ENCODE measurements at places on chromosomes 2 and 18.

- no peaks in the 10 kb centered on the region for H3K27me3 ChIP-seq
- DNase-seq: no peak
- H3K27ac ChIP-seq: no peak overlapping the region
- no peaks in the 10 kb centered on the region for H3K4me1 ChIP-seq
- H3K36me3 ChIP-seq: no peaks in the 10 kb centered on the region
Observed at GRCh38 chr18:76274468-76275289, 220.4 kb downstream of the ZNF516 start.

- no peaks in the 10 kb centered on the region for H3K27me3 ChIP-seq
- H3K27ac ChIP-seq: no peak overlapping the region
- H3K4me3 ChIP-seq: no peak overlapping the region
- DNase-seq: peak; percentile 45
Observed at GRCh38 chr2:67982956-67983355, 79.8 kb downstream of the C1D start.

- H3K4me1 ChIP-seq: no peaks in the 10 kb centered on the region
- H3K27me3 ChIP-seq: no peaks in the 10 kb centered on the region
- H3K27ac ChIP-seq: no peak overlapping the region
- no peak for DNase-seq
- H3K4me3 ChIP-seq: no peak overlapping the region
Observed at GRCh38 chr2:36963106-36963505, 3.2 kb downstream of the STRN start.

DNA sequence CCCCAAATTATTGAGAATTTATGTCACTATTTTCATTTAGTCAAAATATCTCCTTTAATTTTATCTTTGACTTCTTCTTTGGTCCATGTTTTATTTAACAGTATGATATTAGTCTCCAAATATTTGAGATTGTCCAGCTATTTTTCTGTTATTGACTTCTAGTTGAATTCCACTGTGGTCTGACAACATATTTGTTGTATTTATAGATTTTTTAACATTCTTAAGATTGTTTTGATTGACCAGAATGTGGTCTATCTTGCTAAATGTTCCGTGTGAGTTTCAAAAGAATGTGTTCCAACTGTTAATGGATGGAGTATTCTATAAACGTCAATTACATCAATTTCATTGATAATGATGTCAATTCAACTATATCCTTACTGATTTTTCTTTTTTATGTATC, 1452.1 kb downstream of the SUCLG1 start:
- no peak for DNase-seq
- H3K4me1 ChIP-seq: no peaks in the 10 kb centered on the region
- H3K27me3 ChIP-seq: no peaks in the 10 kb centered on the region
- no peaks in the 10 kb centered on the region for H3K36me3 ChIP-seq
- no peak overlapping the region for H3K27ac ChIP-seq

- no peak for DNase-seq
- no peaks in the 10 kb centered on the region for H3K27me3 ChIP-seq
- H3K27ac ChIP-seq: no peak overlapping the region
- H3K36me3 ChIP-seq: no peaks in the 10 kb centered on the region
- H3K4me3 ChIP-seq: no peak overlapping the region
- peaks cover 12% of the 10 kb centered on the region for H3K4me1 ChIP-seq
Observed at GRCh38 chr18:56884511-56884910, 233.4 kb downstream of the WDR7 start.

- H3K27me3 ChIP-seq: no peaks in the 10 kb centered on the region
- H3K36me3 ChIP-seq: no peaks in the 10 kb centered on the region
- H3K27ac ChIP-seq: no peak overlapping the region
- H3K4me1 ChIP-seq: no peaks in the 10 kb centered on the region
- no peak for DNase-seq
- H3K4me3 ChIP-seq: no peak overlapping the region
Observed at GRCh38 chr2:162520959-162521358, 177.0 kb downstream of the GCA start.

DNA sequence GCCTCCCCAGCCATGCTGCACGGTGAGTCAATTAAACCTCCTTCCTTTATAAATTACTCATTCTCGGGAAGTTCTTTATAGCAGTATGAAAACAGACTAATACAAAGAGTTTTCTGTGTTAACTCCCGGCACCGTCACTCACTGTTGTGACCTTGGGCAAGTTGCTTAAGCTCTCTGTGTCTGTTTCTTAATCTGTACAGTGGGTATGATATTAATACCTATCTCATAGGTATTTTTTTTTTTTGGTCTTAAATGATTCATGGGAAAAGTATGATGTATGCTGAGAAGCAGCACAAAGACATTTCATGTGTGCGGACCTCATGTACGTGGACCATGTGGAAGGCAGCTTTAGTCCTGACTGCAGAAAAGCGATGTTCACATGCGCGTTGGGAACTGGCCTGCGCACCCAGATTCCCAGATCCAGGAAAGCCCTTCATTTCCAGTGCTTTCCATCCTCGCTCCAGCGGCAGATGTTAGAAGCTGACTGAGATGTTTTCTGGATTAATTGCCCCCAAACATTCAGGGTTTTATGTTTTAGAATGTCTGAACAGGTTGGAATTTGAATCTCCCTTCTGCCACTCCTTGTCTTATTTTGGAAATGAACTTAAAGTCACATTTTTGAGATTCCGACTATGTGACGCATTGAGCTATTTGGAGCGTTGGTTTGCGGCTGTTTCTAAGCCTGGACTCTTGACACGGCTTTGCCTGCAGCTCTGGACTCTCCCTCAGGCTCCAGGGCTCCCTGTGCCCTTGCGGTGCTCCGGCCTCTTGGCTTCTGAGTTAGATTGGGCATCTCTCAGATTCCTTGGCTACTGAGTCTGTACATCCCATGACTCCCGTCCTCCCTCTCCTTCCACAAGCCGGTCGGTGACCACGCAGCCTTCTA, 61.4 kb downstream of the SLC4A3 start:
- no peaks in the 10 kb centered on the region for H3K36me3 ChIP-seq
- H3K27me3 ChIP-seq: peaks cover 12% of the 10 kb centered on the region
- H3K27ac ChIP-seq: no peak overlapping the region

- no peak overlapping the region for H3K27ac ChIP-seq
- no peak overlapping the region for H3K4me3 ChIP-seq
- no peaks in the 10 kb centered on the region for H3K36me3 ChIP-seq
- H3K27me3 ChIP-seq: no peaks in the 10 kb centered on the region
- no peaks in the 10 kb centered on the region for H3K4me1 ChIP-seq
Observed at GRCh38 chr2:16005816-16006536, 65.6 kb downstream of the MYCN start.

DNA sequence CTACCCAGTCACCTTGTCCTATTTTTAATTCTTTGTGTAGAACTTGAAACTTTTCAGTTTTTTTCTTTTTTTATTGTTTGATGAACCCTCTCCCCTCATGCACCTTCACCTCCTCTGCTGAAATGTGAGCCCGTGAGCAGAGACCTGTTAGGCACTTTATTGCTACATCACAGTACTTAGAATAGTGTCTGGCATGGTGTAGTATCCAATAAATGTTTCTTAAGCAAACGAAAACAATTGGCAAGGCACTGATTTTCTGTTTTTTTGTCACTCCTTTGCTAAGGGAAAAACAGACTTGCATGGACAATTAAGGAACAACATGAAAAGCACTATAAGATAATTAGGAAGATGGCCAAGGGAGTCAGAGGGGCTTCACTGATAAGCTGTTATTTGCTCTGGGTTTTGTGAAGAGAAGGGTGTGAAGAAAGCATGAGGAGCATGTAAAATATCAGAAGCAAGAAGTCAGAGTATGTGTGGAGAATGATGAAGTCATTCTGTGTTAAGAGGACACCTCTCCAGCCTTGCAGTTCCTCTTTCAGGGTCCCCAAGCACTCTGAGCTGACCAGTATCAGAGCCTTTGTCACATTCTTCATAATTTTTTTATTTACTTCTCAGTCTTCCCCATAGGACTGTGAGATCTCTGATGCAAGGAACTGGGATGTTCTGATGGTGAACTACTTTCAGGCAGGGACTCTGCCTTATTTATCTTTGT, 99.7 kb upstream of the CAVIN2 start:
- H3K36me3 ChIP-seq: no peaks in the 10 kb centered on the region
- no peak for DNase-seq
- no peaks in the 10 kb centered on the region for H3K27me3 ChIP-seq
- H3K4me3 ChIP-seq: no peak overlapping the region

- peak overlapping the region; percentile 63 for H3K4me3 ChIP-seq
- peaks cover 5% of the 10 kb centered on the region for H3K4me1 ChIP-seq
- DNase-seq: peak; percentile 3
- H3K27ac ChIP-seq: no peak overlapping the region
- H3K36me3 ChIP-seq: no peaks in the 10 kb centered on the region
Observed at GRCh38 chr2:105143467-105144151, 97.9 kb upstream of the GPR45 start.

Measured in GM23248 (cell line).